ENCODE measurements at places on chromosomes 12 and 14.

- DNase-seq = no peak
These were observed 2.4 kb downstream of the MBD6 start for GRCh38 chr12:57524814-57525614.

DNA sequence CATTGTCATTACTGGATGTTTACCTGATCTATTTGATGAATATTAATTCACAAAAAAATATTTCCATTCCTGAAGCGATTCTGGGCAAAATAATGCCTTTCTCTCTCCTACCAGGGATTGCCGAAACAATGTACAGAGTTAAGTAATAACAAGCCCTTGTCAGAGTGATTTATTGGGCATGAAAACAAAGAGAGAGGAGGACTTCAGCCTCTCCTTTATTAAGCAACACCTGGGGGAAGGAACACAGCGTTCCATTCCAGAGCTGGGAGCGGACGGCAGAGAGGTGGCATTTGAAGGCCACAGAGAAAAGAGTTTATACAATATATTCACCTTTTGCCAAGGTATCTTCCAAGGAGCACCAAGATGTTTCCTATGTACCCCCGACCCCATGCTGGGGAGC lies 165.8 kb downstream of the KSR2 start:
- DNase-seq = no peak

DNA sequence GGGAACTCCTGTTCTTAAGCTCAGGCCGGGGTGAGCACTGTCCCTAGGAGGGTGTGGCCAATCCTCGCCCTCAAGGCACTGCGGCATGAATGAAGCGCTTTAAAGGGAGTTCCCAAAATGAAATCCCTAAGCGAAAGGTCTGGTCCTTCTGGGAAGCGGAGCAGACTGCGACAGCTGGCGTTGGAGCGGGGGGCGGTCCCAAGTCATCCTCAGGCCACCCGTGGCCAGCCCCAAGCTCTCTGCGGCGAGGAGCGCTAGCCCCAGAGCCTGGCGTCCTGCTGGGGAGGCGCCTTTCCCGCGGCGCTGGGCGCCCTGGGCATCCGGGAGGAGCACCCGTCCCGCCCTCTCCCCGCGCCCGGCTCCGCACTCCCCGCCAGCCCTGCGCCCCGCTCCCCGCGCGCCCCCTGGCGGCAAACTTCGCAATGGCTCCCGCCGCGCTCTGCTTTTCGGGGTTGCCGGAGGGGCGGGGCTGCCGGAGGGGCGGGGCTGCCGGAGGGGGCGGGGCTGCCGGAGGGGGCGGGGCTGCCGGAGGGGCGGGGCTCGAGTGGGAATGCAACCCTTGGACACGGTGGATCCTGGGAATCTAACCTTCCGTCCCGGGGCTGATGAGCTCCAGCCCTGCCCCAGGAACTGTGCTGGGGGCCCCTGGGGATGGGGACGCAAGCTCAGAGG lies 25.4 kb downstream of the ZBTB42 start:
- DNase-seq = peak; percentile 100

GRCh38 chr14:89251061-89251460 lies 166.0 kb downstream of the FOXN3 start:
- no peak for DNase-seq

GRCh38 chr12:103130564-103130963 lies 173.1 kb downstream of the ASCL1 start:
- no peak for DNase-seq

DNA sequence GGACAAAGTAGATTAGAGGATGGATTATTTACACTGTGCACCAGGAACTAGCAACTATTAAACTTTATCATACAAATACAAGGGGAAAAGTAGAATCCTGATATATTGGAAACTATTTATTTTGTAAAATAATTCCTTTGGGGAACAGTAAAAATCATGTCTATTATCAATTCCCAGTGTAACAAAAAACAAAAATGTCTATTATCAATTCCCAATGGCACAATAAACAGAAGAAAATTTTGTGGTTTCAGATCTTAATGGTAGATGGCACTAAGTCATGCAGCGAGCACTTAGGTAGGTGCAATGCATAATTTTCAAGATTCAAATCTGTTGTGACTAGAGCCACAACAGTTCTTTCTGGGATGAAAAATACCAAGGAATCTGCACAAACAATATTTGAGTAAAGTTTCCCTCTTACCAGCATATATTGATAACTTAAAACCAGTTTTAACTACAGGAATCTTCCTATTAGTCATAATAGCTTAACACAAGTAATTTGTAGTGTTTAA lies 13.7 kb downstream of the CFL2 start:
- no peak for DNase-seq

GRCh38 chr12:45725631-45726602 lies 3.6 kb upstream of the ARID2 start:
- DNase-seq = no peak

GRCh38 chr14:32443890-32444661 lies 115.0 kb downstream of the AKAP6 start:
- DNase-seq = no peak

- DNase-seq = no peak
These were observed 119.3 kb upstream of the RAP1B start for GRCh38 chr12:68491204-68491960.

DNA sequence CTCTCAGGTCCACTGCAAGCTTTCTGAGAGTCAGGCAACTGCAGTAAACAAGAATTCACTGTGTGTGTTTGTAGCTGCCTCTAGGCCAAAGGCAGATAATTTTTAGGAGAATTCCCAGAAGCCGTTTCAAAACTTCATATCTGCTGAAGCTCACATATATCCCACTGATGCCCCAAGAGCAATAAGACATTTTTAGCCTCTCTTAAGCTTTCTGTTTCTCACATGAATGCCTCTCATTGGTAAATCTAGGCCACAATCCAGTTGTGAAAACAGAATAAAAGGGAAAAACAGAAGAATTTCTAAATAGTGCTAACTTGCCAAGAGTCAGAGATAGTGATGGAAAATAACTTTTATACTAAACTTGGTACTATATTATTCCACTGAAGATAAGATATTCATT lies 48.5 kb upstream of the LIN7A start:
- DNase-seq = no peak

Data from H1 (cell line).